ENCODE measurements at places on chromosomes 13 and 19.
A peak's percentile ranks its signal among the peaks of the same experiment; 100 is the strongest.

DNA sequence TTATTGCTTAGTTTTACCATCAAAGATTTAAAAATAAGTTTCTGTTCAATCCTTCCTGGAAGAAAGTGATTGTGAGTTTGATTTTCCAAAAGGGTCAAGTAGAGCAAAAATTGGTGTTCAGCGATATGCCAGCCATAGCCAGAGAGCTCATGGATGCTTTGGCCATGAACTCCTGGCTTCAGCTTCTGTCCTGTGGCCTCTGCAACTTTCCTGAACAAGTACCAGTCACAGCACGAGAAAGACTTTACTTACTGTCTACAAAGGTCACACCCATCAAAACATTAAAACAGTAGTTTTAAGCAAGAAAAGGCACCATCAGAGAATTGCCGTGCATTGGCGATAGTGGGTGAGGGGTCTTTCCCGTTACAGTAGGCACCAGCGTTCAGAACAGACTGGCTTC, 753.0 kb upstream of the SGCG start:
- no peak for DNase-seq

DNA sequence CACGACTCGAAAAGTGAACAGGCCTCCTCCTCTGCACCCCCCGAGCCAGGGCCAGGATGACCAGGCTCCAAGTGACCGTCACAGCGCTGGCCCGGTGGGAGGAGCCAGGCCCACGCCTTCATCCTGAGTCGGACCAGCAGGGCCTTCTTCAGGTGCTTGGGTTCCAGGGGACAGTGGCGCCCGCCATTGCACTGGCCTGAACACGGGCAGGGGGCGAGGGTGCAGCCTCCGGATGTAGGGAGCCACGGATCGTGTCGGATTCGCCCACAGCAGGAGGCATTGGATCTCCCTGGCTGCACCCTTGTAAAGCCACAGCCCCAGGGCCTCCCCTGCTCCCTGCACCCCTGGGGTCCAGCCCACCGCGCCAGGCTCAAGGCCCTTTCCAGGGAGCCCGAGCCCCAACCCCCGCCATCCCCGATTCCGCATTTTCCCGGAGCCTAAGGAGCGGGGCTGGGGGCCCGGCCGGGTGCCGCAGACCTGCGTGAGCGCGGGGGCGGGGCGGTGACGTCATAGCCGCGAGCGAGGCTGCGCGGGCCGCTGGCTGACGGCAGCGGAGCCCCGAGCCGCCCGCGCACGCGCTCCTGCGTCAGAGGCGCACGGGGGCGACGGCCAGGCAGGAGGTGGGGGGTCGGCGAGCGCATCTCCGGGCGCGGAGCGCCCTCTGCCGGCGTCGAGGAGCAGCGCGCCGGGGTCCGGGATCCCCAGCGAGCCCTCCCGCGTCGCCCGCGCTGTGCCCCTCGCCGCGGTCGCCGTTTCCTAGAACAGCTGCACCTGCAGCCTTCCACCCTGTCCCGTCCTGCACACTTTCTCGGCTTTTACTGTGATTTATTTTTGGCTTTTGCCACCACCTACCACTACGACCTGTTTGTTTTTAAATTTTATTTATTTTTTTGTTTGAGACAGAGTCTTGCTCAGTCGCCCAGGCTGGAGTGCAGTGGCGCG, 1.5 kb upstream of the ATP5F1D start:
- DNase-seq = peak; percentile 97

GRCh38 chr13:89897681-89898080, 1449.8 kb upstream of the MIR17HG start:
- no peak for DNase-seq

DNA sequence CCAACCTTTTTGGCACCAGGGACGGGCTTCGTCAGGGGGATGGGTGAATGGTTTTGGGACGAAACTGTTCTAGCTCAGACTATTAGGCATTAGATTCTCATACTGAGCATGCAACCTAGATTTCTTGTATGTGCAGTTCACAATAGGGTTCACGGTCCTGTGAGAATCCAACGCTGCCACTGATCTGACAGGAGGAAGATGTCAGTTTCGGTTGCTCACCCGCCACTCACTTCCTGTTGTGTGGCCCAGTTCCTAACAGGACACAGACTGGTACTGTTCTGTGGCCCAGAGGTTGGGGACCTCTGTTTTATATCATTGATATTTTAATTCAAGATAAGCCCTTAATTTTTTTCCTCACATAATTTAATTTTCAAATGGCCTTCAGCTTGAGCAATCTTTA, 26.7 kb upstream of the TDRD3 start:
- DNase-seq = no peak

DNA sequence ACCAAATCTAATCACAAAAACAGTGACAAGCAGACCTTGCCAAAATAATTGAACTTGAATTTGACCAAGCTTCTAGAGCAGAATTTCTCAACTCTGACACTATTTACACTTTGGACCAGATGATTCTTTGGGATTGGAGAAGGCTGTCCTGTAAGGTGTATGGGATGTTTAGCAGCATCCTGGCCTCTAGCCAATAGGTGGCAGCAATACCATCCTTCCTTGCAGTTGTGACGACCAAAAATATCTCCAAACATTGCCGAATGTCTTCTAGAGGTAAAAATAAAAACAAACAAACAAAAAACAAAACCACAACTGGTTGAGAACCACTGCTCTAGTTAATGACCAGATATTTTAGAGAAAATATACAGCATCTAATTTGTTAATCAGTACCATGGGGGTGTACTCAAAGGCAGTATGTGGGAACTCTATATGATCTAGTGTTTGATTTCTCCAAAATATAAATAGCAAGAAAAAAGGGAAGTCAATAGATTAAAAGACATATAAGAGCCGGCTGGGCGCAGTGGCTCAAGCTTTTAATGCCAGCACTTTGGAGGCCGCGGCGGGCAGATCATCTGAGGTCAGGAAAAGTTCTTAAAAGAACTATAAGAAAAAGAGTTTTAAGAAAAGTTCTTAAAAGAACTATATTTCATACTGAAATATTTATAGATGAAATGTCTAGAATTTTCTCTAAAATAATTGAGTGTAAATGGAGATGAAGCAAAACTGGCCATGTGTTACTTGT, 60.9 kb upstream of the ZNF527 start:
- DNase-seq = no peak

GRCh38 chr13:46339035-46339666, 47.9 kb downstream of the RUBCNL start:
- DNase-seq = no peak

- no peak for DNase-seq
These were observed 3.5 kb downstream of the FXYD3 start for GRCh38 chr19:35119091-35119490.

DNA sequence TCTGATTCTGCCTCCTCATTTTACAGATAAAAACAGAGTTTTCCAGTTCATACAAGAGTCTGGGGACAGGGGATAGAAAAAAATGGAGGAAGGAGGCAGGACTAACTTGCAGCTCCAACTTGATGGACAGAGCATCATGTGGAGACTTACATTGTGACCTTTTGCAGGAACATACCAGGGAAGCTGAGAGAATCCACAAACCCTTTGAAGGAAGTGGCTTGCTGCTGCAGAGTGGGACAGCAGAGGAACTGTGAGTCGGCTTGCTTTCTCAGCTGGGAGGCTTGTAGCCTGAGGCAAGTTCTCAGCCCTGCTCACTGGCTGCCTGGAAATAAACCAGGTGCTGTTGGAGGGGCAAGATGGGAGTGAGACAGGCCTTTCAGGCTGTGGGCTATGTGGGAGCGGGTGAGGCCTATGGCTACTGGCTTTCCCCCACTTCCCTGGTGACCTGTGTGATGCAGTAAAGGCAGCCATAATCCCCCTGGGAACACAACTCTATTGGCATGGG, 614.4 kb downstream of the KCTD12 start:
- DNase-seq = no peak

DNA sequence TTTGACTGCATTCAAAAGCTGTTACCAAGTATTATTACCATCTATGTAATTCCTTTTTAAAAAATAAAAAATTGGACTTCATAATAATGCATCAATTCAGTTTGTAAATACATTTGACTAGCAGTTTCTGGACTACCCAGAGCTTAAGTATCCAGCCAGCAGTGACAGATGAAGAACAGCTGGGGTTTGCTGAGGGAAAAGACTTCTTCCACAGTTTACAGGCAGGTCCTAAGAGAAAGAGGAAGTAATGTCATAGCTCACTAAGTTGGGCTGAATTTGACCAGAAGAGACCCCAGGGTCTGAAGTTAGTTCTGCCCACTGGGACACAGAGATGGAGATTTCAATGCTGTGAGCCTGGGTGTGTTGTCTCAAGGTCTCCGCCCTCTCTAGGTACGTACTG, 96.4 kb downstream of the MBNL2 start:
- no peak for DNase-seq

GRCh38 chr19:10505583-10506229, 2.5 kb upstream of the KEAP1 start:
- DNase-seq = peak; percentile 74

DNA sequence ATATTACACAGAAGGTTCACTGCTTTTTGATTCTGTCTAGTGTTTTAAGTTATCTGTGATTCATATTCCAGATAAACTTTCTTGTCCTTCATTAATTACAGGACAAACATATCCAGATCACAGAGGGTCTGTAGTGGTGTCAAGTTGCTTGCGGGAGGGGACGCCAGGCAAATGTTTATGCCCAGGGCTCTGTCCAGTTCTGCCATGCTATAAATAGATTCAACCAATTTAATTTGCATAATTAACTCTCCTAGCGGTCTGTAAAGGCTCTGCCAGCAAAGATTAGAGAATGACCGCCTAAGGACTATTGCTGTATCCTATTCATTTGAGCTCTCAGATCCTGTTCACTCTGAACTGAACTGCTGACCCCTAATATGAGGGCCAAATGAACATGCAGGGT, 59.7 kb upstream of the TRPC4 start:
- DNase-seq = no peak

GRCh38 chr13:97226788-97227627, 4.9 kb downstream of the MBNL2 start:
- DNase-seq = no peak

- DNase-seq = no peak
These were observed 15.8 kb downstream of the ADPRHL1 start for GRCh38 chr13:113437408-113438010.

DNA sequence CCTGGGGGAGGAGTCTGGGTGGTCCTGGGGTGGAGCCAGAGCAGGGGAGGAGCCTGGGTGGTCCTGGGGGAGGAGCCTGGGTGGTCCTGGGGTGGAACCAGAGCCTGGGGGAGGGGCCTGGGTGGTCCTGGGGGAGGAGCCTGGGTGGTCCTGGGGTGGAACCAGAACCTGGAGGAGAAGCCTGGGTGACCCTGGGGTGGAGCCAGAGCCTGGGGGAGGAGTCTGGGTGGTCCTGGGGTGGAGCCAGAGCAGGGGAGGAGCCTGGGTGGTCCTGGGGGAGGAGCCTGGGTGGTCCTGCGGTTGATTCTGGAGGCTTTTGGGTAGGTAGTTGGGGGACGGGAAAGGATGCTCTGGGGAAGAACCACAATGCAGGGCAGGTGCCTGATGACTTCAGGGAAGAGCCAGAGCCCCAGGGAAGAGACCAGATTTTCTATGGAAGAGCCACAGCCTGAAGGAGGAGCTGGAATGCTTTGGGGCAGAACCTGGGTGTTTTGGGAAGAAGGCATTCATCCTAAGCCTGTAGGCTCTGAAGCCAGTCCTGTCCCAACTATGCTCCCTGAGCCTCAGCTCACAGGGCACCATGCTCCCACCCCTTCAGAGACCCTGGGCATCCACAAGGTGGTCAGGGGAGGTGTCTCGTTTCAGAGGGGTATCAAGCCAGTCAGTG, 15.0 kb downstream of the MRPS12 start:
- DNase-seq = no peak

GRCh38 chr13:26342898-26343297, 89.0 kb downstream of the CDK8 start:
- no peak for DNase-seq

DNA sequence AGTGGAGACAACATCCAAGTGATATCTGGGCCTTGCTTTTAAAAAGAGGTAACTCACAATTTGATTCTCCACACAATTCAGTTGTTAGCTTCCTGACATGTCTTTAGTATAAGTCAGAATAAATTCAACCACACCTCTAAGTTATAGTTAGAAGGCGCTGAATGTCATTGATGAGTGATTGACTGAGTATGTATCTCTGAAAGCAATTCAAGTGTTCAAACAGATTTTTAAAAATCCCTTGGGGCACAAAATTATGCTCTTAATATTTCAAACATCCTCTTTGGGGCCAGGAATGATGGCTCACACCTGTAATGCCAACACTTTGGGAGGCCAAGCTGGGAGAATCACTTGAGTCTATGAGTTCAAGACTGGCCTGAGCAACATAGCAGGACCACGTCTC, 137.0 kb upstream of the PRR20A start:
- DNase-seq = no peak

- peak; percentile 56 for DNase-seq
These were observed 13.7 kb downstream of the PVR start for GRCh38 chr19:44657211-44657921.

- no peak for DNase-seq
These were observed 5.0 kb upstream of the ZNF230 start for GRCh38 chr19:43997631-43998290.

DNA sequence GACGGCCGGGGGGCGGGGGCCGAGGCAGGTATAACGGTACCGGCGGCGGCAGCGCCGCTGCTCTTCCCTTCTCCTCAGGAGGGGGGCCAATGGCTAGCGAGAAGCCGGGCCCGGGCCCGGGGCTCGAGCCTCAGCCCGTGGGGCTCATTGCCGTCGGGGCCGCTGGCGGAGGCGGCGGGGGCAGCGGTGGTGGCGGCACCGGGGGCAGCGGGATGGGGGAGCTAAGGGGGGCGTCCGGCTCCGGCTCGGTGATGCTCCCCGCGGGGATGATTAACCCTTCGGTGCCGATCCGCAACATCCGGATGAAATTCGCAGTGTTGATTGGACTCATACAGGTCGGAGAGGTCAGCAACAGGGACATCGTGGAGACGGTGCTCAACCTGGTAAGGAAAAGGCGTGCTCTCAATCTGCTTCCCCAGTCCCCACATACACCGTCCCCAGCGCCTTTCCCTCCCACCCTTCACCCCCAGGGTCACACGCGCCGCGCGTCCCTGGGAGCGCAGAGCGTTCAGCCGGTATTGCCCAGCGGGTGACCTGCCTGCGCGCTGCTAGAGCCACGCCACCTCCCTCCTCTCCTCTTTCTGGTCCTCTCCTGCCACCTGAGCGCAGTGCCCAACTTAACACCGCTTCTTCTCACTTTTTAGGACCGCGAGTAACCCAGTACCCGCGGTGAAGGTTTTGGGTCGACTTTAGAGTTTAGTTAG, 814 bp downstream of the NBEA start:
- no peak for DNase-seq

- no peak for DNase-seq
These were observed 7.9 kb upstream of the LGALS14 start for GRCh38 chr19:39696387-39696786.

DNA sequence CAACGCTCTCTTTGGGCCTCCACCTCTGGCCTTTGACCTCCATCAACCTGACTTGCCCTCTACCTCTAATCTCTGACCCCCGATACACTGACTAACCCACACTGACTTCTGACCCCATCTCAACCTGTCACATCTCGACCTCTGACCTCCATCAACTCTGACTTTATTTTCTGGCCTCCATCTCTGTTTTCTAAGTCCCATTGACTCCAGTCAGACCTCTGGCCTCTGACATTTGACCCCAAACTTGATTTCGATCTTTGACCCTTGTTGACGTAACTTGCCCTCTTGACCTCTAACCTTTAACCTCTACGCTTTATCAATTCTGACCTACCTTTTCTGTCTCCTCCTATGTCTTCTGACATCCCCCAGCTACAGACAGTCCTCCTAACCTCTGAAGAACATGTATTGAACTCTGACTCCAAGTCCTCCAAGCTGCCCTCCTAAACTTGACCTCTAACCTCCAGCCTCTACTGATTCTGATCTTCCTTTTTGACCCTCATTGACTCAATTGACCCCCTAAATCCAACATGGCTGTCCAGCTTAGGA, 780 bp downstream of the ACP4 start:
- no peak for DNase-seq

GRCh38 chr19:30666301-30666803, 294.2 kb downstream of the ZNF536 start:
- DNase-seq = no peak

- no peak for DNase-seq
These were observed 1.7 kb downstream of the STK24 start for GRCh38 chr13:98575009-98575903.
